Activated naive CD8-positive, alpha-beta T cell treated with anti-CD3 and anti-CD28 coated beads, Interleukin-2, amount 50 U/mL, for 16 hours (primary cell): ENCODE measurements at places on chromosomes 11 and 22.

DNA sequence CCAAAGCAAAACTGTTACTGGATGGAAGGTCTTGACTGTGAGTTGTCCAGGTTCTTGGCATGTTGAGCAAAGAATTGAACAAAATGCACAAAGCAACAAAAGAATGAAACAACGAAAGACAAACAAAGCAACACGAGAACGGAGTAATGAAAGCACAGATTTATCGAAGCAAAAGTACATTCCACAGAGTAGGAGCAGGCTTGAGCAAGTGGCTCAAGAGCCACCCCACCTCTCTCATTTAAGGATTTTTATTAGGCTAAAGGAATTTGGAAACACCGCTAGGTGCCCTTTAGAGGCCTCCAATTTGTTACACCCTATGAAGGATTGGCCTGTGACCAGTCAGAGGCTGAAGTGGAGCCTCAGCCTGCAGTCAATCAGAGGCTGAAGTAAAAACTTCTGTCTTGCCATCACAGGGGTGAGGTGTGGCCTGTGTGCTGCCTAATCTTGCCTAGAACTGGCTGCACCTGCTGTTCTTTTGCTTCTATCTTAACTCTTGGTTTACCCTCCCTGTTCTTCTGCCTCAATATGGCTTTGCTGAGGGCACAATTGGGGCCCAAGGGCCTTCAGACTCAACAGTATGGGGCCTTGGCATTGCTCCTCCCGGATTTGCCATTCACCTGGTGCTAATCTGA is 59.4 kb upstream of the FTH1 start:
- DNase-seq, result no peak

- no peak for DNase-seq
Measured at GRCh38 chr11:76641905-76642304, 28.6 kb downstream of the LRRC32 start.

- no peak for DNase-seq
Measured at GRCh38 chr11:78216571-78217287, 28.0 kb downstream of the USP35 start.

DNA sequence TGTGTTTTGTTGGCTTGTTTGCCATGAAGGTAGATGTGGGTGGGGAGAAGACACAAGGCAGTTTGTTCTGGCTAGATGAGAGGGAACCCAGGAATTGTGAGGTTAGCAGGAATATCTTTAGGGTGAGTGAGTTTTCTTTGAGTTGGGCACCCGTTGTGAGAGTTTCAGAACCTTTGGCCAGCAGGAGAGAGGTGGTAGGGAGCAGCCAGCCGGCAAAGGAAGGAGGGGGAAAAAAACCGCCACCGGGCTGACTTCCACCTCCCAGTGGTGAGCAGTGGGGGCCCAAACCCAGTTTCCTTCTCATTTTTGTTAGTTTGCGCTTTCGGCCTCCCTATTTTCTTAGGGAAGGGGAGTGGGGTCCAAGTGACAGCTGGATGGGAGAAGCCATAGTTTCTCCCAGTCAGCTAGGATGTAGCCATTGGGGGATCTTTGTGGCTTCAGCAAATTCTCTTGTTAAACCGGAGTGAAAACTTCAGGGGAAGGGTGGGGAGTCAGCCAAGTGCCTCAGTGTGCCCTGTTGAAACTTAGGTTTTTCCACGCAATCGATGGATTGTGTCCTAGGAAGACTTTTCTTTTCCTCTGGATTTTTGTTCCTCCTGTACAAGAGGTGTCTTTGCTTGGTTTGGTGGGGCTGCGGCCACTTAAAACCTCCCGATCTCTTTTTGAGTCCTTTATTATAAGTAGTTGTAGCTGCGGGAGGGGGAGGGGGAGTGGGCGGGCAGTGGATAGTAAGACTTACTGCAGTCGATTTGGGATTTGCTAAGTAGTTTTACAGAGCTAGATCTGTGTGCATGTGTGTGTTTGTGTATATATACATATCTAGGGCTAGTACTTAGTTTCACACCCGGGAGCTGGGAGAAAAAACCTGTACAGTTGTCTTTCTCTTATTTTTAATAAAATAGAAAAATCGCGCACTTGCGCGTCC is 1.1 kb upstream of the GCAT start:
- DNase-seq, result no peak

GRCh38 chr11:64450168-64450560 is 91.2 kb downstream of the RPS6KA4 start:
- DNase-seq, result no peak

- no peak for DNase-seq
Measured at GRCh38 chr11:72775288-72776110, 18.3 kb downstream of the STARD10 start.

GRCh38 chr11:107623183-107623582 is 32.2 kb downstream of the ELMOD1 start:
- no peak for DNase-seq

GRCh38 chr11:125110506-125110905 is 920 bp downstream of the TMEM218 start:
- DNase-seq, result no peak

GRCh38 chr11:73400293-73400692 is 24.1 kb downstream of the RELT start:
- DNase-seq, result no peak

DNA sequence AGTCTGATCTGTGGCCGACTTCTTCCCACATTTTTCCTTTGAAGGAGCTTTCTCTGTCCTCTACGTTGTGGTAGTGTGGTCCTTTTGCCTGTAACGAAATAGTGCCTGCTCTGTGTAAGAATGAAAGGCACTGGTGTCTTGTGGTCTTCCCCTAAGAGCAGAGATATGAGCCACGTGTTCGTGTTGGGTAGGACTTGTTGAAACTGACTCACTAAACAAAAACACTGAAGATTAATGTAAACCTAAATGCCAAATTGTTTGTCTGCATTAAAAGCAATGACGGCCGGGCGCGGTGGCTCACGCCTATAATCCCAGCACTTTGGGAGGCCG is 10.1 kb upstream of the RPS3 start:
- DNase-seq, result no peak

- no peak for DNase-seq
Measured at GRCh38 chr11:29781268-29781667, 235.6 kb downstream of the KCNA4 start.

DNA sequence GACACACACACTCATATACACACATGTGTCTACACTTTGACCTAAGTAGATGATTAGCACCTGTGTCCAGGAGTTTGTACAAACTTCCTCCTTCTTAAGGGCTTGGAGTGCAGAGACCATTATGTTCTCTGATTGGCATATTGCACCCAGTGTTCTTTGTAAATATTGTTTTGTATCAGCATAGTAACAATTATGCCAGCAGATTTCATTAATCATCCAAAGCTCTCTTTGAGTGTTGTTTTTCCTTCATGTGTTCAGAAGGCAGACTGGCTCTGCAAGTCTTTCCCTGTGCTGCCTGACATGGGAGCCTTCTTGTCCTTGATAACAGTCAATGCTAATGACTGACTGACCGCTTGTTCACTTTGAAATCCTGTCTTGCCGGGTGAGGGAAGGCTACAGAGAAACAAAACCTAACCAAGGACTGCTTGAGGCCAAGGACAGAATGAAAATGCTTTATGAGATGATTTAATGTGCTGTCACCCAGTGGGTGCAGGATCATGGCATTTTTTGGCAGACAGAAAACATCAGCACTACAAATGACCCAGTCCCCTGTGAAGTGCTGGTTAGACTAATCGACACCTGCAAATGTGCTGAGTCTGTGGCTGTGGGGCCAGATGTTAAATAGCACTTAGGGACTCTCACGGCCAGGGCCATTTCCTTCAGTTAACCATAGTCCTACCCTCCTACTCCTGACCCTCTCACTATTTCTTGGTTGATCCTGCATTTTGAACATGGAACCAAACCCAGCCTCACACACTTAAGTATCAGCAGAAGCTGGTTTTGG is 6.6 kb upstream of the BARX2 start:
- no peak for DNase-seq

GRCh38 chr11:36412781-36413383 is 97.2 kb downstream of the TRAF6 start:
- DNase-seq, result no peak

DNA sequence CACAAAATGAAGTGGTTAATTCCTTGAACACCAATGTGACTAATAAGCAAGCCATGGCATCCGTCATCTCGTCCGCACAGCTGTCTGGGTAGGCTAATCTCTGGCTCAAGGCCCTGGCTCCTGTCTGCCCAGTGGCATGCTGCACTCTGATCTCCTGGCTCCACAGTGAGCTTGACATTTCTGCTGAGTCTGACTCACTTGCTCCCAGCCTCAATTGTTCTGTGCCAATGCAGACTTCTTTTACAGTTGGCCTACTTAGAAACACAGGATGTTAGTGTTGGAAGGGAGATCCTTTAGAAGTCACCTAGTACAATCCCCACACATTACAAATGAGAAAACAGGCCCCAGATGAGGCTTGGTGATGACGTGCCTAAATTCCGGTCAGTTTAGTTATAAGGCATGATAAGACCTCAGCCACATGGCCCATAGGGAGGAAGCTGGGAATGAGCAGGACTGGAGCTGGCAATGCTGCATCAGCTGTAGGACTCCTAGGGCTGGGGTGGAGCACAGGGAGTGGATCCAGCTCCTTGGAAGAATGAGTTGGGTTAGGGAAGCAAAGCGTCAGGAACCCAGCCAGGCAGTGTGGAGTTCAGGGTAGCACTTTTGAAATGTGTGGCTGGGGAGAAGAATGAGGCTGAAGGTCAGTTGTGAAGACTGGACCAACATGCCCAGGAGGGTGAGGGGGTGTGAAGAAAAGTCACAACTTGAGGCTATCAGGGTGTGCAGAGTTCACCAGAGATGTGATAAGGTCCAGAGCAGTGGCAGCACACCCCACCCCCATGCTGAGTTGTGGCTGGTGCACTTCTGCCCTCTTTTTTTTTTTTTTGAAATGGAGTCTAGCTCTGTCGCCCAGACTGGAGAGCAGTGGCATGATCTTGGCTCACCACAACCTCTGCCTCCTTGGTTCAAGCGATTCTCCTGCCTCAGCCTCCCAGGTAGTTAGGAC is 70.2 kb upstream of the EED start:
- no peak for DNase-seq

DNA sequence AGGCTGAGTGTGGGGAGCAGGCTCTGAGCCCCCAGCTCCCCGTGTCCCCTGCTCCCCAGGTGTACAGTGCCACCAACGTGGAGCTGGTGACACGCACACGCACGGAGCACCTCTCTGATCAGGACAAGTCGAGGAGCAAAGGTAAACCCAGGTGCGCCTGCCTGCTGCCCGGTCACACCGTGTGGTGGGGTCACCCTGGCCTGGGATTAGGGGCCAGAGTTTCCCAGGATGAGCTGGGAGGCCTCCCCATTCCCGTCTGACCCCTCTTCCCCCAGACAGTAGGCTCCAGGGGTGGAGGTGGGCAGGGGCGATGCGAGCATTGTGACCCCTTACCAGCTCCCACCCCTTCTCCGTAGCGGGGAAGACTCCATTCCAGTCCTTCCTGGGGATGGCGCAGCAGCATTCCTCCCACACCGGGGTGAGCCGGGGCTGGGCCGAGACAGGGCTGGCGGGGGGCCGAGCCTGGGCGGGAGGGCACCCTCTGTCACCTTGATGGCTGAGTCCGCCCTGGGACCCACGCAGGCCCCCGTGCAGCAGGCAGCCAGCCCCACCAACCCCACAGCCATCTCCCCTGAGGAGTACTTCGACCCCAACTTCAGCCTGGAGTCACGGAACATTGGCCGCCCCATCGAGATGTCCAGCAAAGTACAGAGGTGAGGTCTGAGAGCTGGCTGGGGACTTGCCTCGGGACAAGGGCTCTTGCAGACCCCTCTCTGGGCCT is 3.7 kb upstream of the SSH3 start:
- DNase-seq, result no peak

GRCh38 chr22:43177479-43177878 is 9.5 kb downstream of the TTLL12 start:
- DNase-seq, result no peak

DNA sequence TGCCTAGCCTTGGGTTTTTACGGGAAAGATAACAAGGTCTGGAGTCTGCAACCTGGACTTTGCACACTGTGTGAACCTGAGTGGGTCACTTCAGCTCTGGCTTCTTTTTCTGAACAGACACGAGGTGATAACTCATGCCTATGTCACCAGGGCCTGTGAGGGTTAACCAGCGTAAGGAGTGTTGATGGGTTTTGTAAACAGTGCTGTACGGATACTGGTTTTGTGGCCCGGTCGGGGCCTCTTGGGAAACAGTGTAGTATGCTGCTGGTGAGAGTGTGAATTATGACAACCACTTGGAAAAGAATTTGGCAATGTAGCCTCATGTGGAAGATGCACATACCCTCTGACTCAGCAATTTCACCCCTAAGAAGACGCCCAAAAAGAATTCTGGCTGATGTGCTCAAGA is 266.8 kb downstream of the MN1 start:
- no peak for DNase-seq

DNA sequence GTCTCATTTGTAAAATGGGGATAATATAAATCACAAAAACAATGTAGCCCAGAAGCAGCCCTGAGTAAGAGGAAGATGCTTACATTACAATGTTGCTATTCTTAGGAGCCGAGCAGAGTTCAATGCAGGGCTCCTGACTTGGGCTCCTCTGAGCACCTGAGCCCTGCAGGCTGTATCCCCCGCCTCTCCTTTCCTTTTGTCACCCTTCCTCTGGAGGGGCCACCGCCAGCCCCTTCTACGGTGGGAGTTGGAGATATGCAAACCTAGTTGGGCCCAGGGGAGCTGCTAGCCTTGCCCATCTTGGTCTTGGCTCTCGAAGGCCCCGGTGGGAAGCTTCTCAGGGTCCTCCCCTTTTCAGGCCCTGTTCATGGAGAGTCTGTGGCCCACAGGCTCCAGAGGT is 8.4 kb upstream of the CSNK1E start:
- no peak for DNase-seq

GRCh38 chr11:79060081-79060953 is 380.5 kb downstream of the TENM4 start:
- DNase-seq, result no peak

DNA sequence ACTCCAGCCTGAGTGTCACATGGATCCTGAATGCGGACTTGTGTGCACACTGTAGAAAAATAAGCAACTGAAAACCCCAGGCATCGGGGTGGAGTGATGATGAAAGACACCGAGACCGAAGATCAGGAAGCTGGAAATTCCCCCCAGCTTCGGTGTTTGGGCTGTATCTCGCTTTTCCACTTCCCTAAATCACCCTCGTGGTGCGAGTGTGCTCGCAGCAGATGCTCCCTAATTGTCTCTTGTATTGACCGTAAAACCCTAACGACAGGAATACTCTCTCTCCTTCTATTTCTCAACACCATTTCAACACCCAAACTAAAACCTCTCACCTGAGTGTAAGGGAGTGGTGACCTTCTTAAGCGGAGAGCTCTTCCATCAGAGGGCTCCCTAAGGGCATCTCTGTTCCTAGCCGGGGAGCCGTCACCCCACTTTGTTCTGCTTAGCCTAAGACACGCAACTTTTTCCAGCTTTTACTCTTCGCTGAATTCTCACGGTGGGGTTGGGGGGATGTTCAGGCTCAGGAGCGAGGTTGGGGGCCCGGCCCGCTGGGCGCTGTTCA is 635 bp upstream of the GRK3 start:
- DNase-seq, result no peak

DNA sequence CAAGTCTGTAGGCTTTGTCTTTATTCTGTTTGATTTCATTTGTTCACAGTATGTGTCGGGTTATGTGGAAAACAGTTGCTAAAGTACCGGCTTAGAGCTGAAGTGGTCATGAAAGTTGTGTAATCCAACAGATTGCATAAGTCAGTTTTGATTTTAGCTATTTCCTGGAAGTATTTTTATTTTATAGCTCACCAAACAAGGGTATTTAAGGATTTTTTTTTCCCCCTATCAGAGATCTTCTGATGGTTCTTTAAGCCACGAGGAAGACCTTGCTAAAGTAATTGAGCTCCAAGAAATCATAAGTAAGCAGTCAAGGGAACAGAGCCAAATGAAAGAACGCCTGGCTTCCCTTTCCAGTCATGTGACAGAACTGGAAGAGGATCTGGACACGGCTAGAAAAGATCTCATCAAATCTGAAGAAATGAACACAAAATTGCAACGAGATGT is 55.9 kb downstream of the PPFIA1 start:
- DNase-seq, result no peak
